ENCODE measurements at places on chromosomes 4 and X.

GRCh38 chr4:185554365-185555126 is 19.2 kb upstream of the PDLIM3 start:
- no peak for DNase-seq

DNA sequence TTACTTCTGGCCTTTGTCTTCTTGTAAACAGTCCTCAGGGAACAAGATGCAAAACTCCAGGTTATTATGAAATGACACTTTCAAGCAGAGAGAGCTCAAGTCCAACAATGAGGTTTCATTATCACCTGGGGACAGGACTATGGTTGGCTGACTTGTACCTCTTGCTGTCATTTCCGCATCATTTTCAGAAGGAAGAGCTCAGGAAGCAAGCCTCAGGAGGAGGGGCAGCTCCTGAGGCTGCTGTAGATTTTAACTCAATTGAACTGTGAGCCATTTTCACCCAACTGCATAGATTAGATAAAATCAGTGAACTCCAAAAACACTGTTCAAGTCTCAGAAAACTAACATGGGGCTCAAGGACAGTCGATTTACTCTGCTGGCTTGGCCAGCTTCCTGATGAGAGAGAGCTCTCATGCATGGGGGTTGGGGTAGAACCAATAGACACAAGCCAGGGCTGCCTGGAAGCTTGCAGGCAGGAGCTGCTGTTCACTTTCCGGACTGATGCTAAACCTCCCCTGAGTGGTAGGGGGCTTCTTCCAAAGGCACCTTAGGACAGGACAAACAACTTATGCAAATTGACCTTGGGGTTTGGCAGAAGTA is 23.6 kb downstream of the TMEM255A start:
- no peak for DNase-seq

GRCh38 chrX:117196481-117196880 is 733.7 kb upstream of the CT83 start:
- no peak for DNase-seq

GRCh38 chr4:11565899-11566298 is 137.2 kb upstream of the HS3ST1 start:
- no peak for DNase-seq

DNA sequence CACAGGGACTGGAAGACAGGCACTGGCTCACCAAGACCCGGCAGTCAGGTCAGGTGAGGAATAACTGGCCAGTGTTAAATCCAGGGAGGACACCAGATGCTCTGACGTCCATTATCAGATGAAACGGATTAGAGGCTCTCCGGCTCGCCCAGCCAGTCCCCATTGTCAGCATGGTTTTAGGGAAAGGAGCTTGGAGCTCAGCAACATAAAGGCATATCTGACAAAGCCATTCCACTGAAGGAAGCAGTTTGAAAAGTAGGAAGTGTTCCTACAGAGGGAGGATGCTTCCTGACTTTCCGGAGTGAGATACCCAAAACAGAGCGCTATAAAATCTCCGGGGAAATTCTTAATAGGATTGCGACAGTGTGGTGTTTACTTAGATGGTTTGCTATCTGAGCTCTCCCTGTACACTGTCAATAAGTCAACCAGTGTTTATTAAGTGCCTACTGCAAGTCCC is 14.8 kb downstream of the NDNF start:
- DNase-seq: no peak

DNA sequence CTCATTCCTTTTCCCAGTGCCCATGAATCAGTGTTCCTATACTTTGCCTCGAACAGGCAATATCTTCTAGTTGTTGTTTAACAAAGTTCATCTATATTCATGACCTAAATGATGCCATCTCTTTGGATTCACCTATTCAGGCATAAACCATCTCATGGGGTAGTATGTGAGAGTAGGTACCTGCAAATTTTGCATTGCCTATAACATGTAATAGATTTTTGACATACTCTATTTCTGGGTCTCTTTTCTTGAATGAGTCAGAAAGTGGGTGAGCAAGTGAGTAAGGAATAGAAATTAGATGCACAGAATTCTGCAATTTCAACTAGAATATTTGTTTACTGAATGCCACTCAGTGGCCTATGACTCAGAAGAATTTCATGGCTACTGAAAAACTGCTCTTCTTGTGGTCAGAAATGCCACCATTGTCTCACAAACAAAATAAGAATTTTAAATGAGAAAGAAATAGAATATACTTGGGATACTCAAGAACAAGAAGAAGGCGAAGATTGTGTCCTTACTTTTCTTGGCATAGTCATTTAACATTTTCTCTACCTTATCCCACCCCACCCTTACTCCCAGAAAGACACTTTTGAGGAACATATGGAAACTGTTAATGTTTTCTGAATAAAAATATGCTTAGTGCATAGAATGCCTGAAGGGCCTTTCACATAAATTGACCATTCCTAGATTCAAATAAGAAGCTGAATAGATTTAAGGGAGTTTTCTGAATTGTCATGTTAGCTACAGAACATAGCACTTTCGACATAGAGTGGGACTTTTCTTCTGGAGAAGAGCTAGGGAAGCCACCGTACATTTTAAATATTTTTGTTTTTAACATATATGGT is 86.8 kb downstream of the HHIP start:
- no peak for DNase-seq

All from stimulated activated CD4-positive, alpha-beta T cell treated with anti-CD3 and anti-CD28 coated beads, TNF-alpha, amount 100 ng/mL, for 1 hour (primary cell).